ENCODE measurements at places on chromosomes 7 and 10. TPM values are rescaled to one million over a fixed set of nuclear protein-coding genes. Genes with fewer than 3 reads are reported as not detected.

- no peak for DNase-seq
Observed at GRCh38 chr10:92478536-92478935, 95.4 kb downstream of the IDE start.

DNA sequence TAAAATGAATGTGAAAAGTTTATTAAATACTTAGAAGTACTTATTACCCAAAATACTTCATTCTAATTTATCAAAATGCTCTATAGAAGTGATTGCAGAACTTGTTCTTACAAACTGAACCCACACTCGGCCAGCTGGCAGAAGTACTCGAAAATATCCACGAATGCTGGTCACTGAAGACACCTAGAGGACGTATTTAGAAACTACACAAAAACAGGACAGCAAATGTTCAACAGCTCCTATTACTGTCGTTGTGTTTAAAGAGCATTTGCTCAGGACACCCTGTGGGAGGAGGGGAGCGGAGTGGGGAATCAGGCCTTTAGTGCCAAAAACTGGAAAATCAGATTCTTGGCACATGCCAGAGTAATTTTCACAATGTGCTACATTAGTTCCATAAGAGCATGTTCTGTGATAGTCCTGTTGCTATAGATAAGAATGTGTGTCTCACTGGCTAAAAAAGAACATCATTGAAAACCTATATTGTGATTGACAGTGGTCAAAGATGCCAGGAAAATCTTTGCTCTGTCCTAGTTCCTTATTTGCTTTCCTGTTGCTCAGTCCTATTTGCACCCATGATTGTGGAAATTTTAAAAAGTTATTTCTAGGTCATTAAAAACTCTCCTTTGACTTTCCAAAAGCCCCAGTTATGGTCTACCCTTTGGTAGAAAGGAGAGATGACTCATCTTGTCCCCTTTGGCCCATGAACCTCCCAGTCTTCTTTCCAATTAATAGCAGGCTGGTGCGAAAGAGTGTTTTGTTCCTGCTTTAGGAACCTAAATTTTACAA lies 49.0 kb upstream of the NRBF2 start:
- DNase-seq = no peak

- no peak for DNase-seq
Observed at GRCh38 chr7:4633012-4633411, 49.1 kb upstream of the FOXK1 start.

DNA sequence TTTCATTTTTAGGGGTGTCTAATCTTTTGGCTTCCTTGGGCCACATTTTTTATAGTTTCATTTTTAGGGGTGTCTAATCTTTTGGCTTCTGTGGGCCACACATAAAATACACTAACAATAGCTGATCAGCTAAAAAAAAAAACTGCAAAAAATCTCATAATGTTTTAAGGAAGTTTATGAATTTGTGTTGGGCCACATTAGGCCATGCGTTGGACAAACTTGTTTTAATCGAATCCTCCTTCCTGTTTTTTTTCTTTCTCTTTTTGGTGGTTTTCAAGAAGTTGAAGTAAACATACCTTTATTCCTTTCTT lies 37.4 kb downstream of the ZNRF2 start:
- no peak for DNase-seq

DNA sequence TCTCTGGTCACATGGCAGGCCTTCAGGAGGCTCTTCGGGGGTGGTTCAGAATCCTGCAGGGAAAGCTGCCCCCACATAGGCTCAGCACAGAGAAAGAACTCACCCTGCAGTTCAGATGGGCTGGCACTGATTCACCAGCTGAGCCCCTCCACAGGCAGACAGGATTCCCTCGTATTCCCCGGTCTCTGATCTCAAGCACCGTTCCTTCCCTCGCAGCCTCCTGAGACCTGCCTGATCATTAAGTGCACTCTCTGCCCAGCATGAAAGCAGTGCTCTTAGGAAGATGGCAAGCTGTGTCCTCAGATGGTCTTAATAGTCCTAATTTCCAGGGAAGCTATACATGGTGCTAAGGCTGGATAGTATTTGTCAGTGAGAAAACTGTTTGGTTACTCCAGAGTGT lies 78.2 kb upstream of the NPS start:
- no peak for DNase-seq

TBL2 gene
- 48.0 TPM for total RNA-seq

DNA sequence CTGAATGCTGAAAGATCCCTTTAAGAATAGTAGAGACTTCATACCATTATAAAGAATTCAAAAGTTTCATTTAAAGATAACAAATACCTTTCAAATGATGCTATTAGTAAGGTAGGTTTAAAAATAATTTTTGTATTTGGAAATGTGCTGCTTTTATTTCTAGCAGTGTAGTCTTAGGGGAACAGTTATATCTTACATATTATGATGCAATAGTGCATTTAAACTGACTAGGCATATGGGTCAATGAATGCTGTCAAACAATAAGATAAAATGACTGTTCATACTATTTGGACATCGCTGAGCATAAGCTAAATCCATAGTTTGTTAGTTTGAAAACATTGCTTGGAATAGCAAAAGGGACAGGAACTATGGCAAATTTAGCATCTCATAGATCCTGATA lies 354.8 kb upstream of the SEMA3A start:
- DNase-seq = no peak

- DNase-seq = no peak
Observed at GRCh38 chr10:46052057-46052790, 6.2 kb upstream of the MSMB start.

- DNase-seq = no peak
Observed at GRCh38 chr7:44288381-44288685, 37.1 kb downstream of the CAMK2B start.

AKR1C1 gene
- 0.67 TPM for total RNA-seq

MBL2 gene
- total RNA-seq = not detected

ADRB1 gene
- 0.68 TPM for total RNA-seq

PLXNA4 gene
- 56.2 TPM for total RNA-seq

GRCh38 chr7:155850766-155851678 lies 38.8 kb upstream of the SHH start:
- peak; percentile 70 for DNase-seq

LLCFC1 gene
- not detected for total RNA-seq

GRCh38 chr7:140342727-140343514 lies 55.4 kb downstream of the SLC37A3 start:
- no peak for DNase-seq

GRCh38 chr7:45021604-45022296 lies 21.7 kb downstream of the CCM2 start:
- no peak for DNase-seq

DNA sequence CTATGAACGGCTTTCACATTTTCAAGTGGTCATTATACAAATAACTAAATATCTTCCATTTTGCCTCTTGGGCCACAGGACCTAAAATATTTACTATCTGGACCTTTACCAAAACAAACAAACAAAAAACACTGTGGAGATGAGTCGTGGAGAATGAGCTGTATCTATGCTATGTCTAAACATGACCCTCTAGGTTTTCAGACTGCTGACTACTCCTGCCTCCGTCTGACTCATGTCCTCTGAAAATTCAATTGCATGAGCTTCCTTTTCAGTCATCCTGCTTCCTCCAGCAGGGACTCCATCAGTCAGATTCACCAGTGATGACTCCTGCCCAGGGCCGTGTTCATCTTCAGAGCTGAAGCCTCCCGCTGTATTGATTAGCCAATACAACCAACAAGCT lies 96.8 kb downstream of the COL28A1 start:
- DNase-seq = no peak

DNA sequence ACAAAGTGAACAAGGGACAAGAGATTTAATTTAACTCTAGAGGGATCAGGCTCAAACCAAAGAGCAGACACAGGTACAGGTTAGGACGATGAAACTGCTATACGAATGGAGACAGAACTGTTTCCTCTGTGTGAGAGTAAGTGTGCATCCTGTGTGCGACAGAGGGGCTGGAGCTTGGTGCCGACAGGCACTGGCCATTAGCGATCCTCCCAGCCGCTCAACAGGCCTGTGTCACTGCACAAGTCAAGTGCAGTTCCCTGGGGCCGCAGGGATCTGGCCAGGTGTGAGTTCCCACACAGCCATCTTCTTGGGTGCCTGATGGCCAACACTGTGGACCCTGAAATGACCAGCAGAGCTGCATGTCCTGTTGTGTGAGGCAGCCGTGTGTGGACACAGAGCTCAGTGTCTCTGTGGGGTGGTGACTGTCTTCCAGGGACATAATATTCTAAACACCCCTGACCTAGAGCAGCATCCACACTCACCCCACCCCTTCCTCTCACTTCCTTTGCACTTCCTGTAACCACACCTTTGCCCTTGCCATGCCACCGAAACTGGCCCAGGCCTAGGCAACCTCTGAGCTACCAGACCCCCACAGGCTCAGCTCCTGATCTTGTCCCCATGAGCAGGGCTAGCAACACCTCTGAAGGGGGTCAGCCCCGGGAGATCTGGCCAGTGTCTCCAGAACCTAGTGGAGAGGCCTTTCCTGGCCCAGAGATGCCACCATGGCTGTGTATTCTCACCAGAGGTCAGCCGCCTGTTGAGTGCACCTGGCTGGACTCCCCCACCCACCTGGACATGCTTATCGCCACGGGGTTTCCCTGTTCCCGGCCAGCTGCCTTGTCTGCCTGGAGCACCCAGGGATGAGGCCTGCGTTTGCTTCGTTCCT lies 11.7 kb upstream of the TBRG4 start:
- DNase-seq = no peak

DNA sequence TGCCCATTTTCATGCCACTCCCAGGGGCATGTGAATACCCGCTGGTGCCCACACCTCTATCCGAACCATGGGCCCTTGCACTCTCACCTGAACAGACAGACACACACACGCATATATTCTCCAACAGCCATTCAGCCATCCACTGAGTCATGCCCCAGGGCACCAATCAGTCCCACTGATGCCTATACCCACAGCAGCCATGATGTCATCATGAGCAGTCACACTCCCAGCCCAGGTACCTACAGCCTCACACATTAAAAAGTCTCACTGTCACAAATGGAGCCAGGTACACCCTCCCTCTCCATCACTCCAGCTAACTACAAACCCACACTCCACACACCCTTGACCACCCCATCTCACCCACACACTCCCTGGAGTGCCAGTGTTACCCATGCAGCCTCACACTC lies 12.2 kb downstream of the VSIR start:
- no peak for DNase-seq

DNA sequence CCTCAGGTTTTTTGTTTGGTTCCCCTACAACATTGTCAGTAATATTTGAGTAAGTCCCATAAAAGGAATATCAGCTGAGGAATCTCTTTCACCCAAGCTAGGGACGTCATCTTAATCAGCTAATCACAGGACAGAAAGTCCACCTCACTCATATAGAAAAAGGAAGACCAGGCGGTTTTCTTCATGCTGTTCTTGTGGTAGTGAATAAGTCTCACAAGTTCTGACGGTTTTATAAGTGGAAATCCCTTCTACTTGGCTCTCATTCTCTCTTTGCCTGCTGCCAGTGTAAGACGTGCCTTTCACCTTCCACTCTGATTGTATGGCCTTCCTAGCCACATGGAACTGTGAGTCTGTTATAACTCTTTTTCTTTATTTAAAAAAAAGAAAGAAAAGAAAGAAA lies 308.1 kb upstream of the PFKP start:
- no peak for DNase-seq

- no peak for DNase-seq
Observed at GRCh38 chr10:96407560-96408069, 48.8 kb upstream of the OPALIN start.

GRCh38 chr10:35884657-35885071 lies 242.6 kb upstream of the FZD8 start:
- DNase-seq = no peak

- no peak for DNase-seq
Observed at GRCh38 chr10:42941790-42942189, 135.1 kb upstream of the RET start.

CNPY1 gene
- total RNA-seq = not detected

CPXM2 gene
- not detected for total RNA-seq

DNA sequence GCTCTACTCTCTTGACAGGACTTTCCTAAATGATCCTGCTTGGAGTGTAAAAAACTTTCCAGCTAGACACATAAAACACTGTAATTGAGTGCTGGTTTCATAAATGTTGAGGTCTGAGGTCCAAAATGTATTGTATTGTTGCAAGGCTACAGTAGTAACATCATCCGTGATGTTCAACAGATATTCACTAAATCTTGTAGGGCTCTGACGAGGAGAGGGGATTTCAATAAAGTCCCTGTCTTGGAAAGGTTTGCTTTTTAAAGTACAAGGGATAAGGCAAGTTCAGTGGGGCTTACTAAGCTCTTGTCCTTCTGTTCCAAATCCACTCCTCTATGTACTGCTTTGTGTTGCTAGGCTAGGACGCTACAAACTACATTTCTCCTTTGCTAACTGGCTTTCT lies 48.9 kb downstream of the FHIP2A start:
- no peak for DNase-seq

DNA sequence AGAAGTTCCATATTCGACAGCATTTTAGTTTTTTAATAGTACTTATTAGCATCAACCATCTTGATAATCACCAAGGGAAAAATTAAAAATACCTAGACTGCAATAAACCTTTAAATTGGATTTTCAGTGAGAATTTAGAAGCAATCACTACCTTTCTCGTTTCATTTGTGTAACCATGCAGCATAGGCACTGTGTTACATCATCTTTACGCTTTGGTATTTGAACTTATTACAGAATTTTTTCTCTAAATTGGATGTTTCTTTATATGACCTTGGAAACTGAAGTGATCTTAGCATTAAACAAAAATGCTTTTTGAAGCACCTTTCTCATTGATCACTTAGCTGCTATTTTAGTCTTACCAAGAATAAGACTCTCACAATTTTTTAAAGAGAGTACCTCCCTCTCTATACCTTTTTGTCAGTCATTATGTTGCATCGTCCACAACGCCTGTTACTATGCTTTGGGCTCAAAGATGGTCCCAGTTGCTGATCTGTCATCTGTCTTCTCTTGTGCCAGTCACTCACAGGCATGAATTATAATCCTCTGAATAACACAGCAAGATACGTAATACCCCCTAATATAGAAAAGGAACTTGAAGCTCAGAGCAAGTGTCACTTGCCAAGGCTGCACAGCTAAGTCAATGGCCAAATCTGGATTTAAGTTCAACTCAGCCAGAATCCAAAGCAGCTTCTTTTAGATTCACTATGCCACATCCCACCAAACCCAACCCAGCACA lies 19.6 kb upstream of the ASCC1 start:
- DNase-seq = no peak
